ENCODE measurements at places on chromosomes 5 and 9.

DNA sequence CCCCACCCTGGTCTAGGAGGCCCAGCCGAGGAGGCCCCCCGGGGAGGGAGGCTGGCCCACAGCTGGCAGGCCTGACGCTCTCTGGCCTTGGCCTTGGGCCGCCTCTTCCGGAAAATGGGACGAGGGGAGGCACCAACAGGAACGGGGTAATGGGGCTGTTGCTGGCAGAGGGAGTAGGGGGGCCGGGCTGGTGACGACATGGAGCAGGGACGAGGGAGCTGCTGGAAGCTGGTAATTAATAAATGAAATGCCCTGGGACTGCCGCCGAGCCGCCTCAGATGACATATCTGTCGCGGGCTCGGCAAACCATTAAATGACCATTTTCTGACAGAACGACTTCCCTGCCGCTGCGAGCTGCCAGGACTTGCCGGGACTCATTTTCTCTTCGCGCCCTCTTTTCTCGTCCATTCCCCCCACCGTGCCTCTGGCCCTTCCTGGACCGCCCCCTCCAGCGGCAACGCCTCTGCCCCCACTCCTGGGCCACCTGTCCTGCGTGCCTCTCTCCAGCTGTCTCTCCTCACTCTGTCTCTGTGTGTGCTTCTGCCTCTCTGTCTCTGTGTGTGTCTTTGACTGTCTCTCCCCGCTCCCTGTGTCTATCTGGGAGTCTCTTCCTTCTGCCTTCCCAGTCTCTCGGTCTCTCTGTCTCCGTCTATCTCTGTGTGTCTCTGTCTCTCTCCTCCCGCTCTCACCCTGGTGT lies 215.7 kb downstream of the PAX5 start:
- DNase-seq, result no peak

DNA sequence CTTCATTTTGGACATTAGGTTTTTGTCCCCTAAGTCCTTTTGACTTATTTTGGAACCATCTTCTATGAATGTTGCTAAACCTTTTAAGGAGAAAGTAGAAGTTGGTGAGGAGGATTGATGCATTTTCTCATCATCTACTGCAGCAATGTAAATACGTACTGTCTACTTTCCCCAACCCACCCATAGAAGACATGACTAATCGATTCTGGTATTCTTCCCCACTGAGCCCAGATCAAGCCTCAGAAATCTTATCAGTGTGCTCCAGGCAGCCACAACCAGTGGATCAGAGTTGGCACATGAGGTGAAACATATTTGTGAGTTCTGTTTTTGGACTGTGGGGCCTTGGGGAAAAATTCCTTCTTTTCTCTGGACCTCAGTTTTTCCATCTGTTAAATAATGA lies 57.7 kb downstream of the FGF18 start:
- no peak for DNase-seq

GRCh38 chr5:112996830-112997374 lies 20.3 kb downstream of the DCP2 start:
- DNase-seq, result no peak

- no peak for DNase-seq
Measured at GRCh38 chr5:41371738-41372137, 138.7 kb downstream of the PLCXD3 start.

DNA sequence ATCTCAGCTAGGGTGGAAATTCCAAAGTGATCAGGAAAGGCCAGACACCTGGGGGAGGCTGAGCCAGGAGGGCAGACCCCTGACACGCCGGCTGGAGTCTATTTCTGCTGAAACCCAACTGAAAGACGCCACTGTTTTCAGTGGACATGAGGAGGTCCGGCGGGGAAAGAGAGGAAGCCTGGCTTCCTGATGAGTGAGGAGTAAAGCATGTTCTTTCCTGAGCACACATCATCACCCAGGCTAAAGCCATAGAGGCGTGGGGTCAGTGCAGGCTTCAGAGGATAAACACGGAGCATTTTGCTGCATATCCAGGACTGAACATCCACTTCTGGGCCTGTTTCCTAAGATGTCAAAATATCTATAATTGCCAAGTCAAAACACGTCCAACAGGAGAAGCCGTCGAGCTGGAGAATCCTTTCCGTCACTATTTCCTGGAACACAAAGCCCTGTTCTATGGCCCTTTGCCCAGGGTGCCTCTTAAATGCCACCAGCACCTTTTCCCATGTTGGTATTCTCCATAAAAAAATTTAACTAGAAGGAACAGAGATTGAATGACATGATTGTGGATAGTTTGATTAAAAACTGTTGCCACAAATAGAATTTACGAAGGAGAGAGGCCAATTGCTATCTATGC lies 597.9 kb upstream of the ADAMTS16 start:
- no peak for DNase-seq

GRCh38 chr9:68472119-68472518 lies 68.6 kb downstream of the TMEM252 start:
- no peak for DNase-seq

DNA sequence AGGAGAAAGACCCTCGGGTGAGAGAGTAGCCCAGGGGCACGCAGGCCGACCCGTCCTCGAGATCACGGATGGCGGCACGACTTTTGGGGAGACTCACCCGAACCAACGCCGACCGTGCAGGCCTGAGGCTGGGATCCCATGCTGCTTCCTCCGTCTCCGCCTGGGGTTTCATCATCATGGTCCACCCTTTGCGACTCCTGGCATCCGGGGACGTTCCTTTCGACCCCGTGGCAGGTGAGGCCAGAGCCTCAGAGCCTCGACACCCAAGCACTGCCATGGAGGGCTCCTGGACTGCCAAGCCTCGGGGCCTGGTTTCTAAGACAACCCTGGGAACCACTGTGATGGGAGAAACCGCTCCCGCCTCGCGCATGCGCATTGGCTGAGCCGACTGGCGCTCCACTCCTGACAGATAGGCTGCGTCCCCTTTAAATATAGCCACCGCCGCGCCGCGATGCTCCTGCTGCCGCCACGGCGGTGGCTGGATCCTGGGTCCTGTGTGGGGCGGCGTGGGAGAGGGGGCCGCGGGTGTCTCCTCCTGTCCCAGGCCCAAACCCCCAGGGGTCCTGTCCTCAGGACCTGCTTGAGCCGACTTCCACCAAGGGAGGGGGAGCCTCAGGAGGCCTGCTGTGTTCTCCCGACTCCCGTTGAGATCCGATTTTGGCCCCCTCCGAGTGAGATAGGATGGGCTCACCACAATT lies 481.6 kb downstream of the SPATA31A7 start:
- no peak for DNase-seq

DNA sequence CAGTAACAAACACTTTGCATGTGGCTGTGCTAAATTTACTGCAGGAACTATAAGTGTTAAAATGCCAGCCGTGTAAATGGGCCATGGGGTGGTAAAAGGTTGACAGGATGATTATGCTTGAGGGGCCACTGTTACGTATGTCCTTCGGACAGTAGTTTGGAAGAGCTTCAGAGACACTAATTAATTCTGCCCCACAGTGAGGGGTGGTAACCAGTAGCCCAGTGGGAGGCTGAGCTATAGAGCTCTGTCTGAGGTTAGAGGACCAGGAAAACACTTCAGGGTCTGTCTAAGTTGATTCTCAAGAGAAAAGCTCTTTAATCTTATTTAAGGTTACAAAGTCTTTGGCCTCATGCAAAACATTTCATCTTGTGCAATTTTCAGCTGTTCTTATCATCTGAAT lies 176.6 kb downstream of the DMRTA1 start:
- DNase-seq, result no peak

DNA sequence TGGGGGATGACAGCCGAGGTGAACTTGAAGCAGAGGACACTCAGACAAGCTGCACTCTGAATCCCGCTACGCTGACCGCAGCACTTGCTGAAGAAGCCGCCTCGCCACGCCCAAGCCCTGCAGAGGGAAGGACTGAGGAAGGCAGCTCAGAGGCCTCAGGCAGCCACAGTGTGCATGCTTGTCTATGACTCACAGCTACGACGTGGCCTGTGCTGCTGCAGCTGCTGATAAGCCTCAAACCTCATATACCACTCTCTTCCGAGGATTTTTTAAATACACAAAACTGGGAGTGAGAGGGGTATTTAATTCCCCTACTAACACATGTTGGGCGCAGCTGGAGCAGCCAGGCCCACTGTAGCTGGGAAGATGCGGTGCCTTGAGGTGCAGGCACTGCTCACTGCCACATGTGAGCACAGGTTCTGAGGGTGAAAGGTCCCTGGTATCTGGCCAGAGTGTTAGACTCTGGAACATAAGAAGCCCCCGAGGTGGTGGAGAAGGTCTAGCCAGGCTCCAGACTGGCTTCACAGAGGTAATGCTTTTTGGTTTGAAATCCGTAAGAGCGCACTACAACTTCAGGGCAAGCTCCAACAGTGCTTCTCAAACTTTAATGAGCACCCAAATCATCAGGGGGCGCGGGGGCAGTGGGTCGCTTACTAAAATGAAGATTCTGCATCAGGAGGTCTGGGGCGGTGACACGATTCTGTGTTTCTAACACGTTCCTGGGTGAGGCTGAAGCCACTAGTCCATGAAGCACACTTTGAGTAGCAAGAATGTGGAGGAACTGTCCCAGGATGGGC lies 196.8 kb downstream of the AUH start:
- DNase-seq, result no peak

DNA sequence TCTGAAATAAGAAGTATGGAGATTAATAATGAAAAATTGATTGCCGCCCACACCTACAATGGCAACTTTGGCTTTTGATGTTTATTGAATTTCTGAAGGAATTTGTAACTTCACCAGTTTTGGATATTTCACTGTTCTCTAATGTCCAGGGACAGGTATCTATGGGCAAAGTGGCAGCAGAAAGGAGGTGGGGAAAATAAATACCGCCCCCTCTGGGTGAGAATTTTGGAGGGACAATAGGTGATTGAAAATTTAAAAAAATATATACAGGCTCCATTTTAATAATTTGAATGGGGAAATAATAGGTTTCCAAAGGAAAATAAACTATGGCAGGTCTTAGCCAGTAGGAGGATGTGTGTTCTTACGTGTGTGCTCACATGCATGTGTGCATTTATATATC lies 1.3 kb downstream of the SCGB3A2 start:
- no peak for DNase-seq

GRCh38 chr5:109694451-109694891 lies 4.7 kb downstream of the MAN2A1 start:
- no peak for DNase-seq

DNA sequence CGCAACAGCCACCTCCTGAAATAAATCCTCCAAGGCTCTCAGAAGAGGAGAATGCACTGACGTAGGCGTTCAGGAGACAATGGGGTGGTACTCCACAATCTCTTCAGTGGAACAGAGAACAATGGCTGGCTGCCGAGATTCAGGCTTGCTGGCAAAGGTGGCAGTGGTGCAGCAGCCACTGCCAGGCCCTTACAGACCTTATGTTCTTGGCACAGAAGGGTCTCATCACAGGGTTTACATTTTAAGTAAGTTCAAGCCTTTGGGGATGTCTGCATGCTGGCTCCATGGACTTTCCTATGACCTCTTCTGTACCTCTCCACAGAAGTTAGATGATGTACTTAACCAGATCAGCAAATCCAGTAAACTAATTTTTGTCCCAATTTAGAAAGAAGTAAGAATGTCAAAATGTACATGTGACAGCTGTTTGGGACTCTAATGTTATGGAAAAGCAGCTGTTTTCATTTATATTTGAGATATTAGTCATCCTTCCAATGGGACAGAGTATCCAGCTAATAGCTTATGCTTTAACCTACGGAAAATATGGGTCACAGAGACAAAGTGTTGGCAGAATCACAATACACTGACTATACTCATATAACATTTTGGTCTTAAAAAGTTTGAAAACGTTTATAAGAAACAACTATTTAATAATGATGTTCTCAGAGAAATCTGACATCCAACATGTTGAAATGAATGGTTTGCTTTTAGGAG lies 180.9 kb downstream of the MAPKAP1 start:
- DNase-seq, result no peak

DNA sequence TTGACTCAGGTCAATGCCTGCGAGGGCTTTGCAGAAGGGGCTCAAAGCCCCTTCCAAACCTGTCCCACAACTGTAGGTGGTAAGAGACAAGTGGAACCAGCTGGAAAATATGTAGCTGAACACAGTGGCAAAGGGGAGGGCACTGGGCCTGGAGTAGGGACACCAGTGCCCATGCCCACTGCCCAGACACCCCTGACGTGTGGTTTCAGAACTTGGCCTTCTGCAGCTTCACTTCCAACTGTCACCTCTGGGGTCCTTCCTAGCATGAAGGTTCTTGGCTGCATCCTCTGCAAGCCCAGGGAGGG lies 233.1 kb upstream of the IRX1 start:
- DNase-seq, result no peak

- no peak for DNase-seq
Measured at GRCh38 chr9:80383331-80383730, 811.6 kb downstream of the TLE4 start.

- no peak for DNase-seq
Measured at GRCh38 chr5:58523956-58524355, 32.7 kb downstream of the GAPT start.

DNA sequence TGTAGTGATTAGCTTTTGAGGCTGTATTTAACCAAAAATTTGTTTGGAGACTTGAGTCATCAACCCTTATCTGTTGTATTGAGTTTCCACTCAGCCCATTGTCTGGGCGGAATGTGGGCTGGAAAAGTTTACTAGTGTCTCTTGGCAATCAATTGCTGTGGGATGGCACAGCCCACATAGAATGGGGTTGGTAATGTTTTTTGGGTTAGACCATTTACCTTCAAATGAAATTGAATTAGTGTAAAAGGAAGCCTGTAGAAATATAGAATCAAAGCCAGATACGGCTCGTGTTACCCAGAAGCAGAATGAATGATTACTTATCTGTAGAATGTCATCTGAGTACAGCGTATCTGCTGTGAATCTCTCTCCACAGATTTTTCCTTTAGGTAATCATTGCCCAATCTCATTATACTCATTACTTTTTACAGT lies 142.9 kb downstream of the AOPEP start:
- DNase-seq, result no peak

DNA sequence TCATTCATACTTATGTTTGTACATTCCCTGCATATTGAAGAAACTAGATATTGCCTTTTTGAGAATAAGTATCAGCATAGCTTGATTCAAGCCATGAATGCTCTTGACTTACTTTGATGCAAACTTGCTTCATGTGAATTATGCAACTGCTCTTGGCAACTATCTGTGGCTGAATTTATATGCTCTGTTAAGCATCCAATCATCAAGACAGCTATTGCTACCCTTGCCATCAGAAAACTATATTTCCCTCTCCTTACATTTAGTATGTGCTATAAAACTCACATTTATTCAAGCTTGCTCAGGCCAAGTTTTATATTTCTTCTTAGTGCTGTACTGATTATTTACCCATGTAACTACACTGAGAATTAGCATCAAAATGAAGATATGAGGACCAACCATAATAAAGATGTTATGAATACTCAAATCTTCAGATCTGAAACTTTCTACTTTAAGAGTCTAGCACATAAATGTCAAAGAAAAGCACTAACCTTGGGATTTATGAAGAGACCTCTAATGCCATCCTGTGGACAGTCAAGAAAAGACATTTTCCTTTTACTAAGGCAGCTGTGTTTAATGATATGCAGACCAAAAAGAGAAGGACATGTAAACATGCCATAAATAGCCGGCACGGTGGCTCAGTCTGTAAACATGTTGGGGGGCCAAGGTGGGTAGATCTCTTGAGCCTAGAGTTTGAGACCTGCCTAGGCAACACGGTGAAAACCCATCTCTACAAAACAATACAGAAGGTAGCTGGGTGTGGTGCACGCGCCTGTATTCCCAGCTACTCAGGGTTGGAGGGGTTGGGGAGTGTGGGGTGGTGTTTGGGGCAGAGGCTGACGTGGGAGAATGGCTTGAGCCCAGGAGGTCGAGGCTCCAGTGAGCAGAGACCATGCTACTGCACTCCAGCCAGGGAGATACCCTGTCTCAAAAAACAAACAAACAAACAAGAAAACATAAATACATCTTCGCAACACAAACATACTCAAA lies 267.0 kb upstream of the TYRP1 start:
- DNase-seq, result no peak

- no peak for DNase-seq
Measured at GRCh38 chr9:20754556-20754955, 70.5 kb downstream of the FOCAD start.
